ENCODE measurements at places on chromosomes 2 and 18.

DNA sequence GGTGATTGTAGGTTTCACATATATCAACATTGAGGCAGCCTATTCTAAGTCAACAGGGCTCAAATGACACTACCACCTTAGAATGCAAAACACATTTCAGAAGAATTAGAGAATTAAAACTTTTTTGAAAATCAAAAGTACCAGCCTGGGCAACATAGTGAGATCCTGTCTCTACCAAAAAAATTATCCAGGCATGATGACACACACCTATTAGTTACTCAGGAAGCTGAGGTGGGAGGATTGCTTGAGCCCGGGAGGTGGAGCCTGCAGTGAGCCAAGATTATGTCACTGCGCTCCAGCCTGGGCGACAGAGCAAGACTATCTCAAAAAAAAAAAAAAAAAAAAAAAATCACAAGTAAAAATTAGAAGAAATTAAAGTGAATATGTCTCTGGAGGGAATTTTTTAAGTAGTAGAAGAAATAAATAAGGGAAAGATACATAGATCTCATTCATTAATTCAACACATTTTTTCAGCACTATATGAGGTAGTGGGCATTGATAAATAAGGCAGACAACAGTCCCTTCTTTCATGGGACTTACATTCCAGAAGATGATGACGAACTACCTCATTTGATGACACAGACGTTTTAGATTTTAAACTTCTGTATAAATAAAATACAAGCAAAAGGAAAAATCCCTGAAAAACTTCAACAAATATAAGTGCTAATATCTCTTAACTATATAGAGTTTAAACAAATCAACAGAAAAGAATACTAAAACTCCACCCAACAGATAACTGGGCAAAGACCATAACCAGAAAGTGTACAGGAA lies 42.3 kb downstream of the STPG4 start:
- no peak for DNase-seq

GRCh38 chr18:21571772-21572171 lies 28.7 kb downstream of the ESCO1 start:
- no peak for DNase-seq

DNA sequence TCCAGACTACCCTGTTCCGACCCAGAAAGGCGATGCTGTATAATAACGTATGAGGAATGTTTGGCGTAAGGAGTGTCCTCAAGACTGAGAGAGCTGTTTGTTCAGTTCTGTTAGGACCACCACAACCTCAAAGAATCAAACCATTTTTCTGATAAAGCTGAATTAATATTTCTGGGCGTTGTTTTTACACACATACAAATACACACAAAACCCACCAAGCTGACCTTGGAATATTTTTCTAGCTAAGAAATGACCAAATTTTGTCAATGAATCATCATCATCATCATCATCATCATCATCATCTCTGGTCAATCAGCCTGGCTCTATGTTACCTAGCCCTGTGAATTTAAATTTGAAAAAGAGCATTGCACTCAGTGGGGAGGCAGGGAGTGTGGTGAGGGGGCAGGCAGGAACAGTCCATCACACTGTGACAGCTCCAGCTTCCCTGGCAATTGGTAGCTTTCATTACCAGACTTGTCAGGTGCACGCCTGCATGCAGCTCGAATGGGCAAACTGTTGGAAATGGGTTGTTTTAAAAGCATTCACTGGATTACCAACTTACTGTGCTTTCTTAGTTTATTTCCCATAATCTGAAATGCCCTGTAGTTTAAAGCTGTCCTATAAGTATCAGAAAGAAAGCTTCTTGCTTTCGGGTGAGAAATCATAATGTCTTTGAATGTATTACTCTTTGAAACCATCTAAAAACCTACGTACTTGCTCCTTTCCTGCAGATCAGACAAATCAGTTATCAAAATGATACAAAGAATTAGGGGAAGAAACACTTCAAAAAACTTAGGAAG lies 6.9 kb upstream of the POU3F3 start:
- no peak for DNase-seq

- DNase-seq, result no peak
Observed at GRCh38 chr2:25232248-25232825, 64.0 kb upstream of the POMC start.

DNA sequence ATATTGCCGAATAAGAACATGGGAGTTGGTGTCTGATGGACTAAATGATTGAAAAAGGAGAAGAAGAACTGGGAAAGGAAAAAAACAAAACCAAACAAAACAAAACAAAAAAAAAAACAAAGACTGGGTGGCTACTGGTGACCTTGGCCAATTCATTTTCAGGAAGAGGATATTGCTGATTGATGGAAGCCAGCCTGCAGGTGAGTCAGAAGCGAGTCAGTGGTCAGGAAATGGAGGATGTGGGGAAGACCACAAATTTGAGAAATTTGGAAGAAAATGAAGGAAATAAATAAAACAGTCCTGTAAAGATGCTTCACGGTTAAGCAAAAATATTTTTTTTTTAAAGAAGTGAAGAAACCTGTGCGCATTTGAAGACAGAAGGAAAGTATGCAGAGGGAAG lies 296.9 kb downstream of the ZNF521 start:
- DNase-seq, result no peak

- DNase-seq, result no peak
Observed at GRCh38 chr2:50720697-50721315, 311.1 kb downstream of the NRXN1 start.

GRCh38 chr18:3605954-3606443 lies 156.0 kb downstream of the TGIF1 start:
- DNase-seq, result no peak

DNA sequence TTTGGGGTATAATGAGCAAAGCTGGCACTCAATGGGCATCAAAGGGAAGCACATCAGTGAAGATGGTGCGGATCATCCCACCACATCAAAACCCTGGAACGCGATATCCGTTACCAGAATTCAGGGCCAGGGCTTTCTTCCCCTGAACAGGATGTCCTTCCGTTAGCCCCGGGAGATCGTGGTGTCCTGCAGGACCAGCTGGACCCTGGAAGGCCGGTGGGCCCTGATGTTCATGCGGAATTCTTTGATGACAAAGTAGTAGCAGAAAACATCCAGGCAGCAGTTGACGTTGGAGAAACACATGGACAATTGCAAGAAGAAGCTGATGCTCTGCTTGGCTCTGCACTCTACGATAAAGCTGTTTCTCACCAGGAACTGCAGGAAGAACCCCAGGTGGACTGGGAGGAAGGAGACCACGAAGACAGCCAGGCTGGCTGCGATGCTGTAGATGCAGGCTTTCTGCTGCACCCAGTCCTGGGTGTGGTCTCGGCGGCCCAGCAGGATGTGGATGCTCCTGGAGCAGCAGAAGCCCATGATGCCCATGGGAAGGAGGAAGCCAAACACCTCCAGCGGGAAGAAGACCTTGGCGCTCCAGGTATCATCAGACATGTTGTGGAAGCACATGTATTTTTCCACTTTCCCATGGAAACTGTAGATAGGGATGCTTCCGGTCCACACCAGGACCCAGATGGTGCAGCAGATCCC lies 15.0 kb downstream of the GPR55 start:
- no peak for DNase-seq

- DNase-seq, result no peak
Observed at GRCh38 chr2:145875016-145875415, 1355.1 kb upstream of the ZEB2 start.

GRCh38 chr18:22009242-22009641 lies 160.1 kb upstream of the GATA6 start:
- no peak for DNase-seq

- DNase-seq, result no peak
Observed at GRCh38 chr18:23487738-23488570, 15.4 kb upstream of the RMC1 start.

DNA sequence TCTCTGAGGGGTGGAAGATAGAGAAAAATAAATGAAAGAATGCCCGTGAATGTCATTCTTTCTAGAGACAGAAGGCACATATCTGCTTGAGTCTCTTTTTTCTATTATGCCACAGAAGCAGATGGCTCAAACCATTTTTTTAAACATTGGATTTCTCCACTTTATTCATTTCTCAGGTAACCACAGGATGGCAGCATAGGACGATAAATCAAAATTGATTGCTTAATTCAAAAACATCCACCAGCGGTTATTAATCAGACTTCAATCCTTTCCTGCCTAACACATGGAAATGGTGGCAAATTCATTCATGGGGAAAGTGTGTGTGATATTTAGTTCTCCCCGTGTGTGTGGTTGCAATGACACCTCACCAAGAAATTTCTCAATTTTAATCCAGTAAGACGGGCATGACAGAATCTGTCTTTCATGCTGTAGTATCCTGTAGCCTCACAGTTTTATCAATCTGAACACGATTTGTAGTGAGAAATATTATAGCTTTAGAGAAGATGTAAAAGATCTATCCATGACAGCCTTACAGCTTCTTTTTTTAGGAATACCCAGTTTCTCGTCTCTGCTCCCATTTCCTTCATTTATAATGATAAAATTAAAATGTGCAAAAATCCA lies 72.2 kb downstream of the DSC3 start:
- DNase-seq, result no peak

- no peak for DNase-seq
Observed at GRCh38 chr2:239152916-239153305, 247.9 kb downstream of the HDAC4 start.

DNA sequence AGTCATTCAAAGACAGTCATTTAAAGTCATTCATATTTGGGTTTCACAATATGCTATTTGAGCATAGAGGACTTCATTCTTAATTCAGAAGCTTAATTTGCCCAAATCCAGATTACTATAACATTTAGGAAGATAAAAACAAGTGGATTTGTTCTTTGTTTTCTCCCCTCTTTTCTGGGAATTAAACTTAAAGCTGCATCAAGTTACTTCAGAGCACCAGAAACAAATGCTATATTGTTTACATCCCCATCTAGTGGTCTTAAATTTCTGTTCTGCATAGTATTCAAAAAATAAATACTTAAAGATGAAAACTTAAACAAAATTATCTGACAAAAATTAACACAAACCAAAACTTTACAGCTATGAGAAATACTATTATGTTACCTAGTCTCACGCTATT lies 34.7 kb upstream of the MARCHF7 start:
- DNase-seq, result no peak
